Hematopoietic multipotent progenitor cell (in vitro differentiated cells): ENCODE measurements at places on chromosomes 4 and X. TPM values are rescaled to one million over a fixed set of nuclear protein-coding genes. Genes with fewer than 3 reads are reported as not detected.
A peak's percentile ranks its signal among the peaks of the same experiment; 100 is the strongest.

DNA sequence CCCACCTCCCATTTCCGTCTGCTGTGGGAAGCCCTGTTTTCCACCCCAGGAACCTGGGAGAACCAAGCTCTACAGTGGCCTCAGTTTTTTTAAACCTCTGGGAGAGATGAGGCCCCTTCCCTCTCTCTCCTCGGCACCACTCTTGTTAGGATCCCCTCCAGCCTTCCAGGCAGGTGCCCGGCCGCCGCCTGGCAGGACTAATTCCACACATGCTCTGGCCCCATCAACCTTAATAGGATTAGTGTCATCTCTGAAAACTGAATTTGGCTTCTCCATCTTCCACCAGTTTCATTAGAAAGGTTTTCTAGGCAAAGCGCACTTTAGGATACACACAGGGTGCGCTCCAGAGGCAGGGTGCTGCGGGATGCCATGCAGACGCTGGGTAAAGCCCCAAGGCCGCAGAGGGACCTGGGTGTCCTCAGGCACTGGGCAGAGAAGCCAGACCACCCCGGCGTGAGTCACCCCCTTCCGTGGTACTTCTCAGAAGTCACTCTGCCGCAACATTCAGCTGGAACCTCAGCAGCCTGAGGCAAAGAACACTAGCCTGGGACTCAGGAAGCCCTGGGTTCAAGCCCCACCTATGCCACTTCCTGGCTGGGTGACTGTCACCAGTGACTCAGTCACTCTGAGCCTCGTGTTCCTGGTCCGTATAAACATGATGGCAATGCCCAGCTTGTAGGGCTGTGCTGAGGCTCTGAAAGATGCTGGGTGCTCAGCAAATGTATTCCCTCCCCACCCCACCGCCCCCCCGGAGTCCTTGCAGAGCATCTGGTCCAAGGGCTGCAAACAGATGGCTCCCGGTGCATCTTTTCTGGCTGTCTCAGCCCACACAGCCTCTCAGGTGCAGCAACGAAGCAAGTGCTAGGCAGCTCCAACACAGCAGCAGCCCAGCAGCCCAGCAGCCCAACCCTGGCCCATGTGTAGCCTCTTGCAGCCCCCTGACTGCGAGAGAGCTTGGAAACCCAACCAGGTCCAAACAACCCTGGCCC, 29.1 kb downstream of the PPP2R2C start:
- DNase-seq = no peak

The PNMA5 gene
- total RNA-seq = not detected

The POLN gene
- 0.81 TPM for total RNA-seq

The FRG2 gene
- total RNA-seq = not detected

- DNase-seq = peak; percentile 33
Measured at GRCh38 chrX:118751950-118752783, 24.8 kb downstream of the IL13RA1 start.
